Gastroesophageal sphincter (tissue), 4 donors: ENCODE measurements at places on chromosomes 5 and 9. TPM values are rescaled to one million over a fixed set of nuclear protein-coding genes. Genes with fewer than 3 reads are reported as not detected.

SPATA31E1 gene
- total RNA-seq: not detected

HAVCR2 gene
- 13.8 TPM for total RNA-seq

ESM1 gene
- not detected for total RNA-seq

SAXO1 gene
- not detected for total RNA-seq

NEURL1B gene
- 48.1 TPM for total RNA-seq

CLIC3 gene
- 5.4 TPM for total RNA-seq

ANXA2R gene
- total RNA-seq: 1.5 TPM

CYLC2 gene
- total RNA-seq: not detected

MSX2 gene
- 0.81 TPM for total RNA-seq

NOXA1 gene
- total RNA-seq: 1.1 TPM

NTRK2 gene
- 2.6 TPM for total RNA-seq

CHSY3 gene
- 2.3 TPM for total RNA-seq

GMCL2 gene
- not detected for total RNA-seq

C9orf153 gene
- total RNA-seq: 0.54 TPM

KIF4B gene
- total RNA-seq: 0.08 TPM
